Tibial nerve (tissue), 4 donors: ENCODE measurements at places on chromosomes 12 and 14. TPM values are rescaled to one million over a fixed set of nuclear protein-coding genes. Genes with fewer than 3 reads are reported as not detected.

DNA sequence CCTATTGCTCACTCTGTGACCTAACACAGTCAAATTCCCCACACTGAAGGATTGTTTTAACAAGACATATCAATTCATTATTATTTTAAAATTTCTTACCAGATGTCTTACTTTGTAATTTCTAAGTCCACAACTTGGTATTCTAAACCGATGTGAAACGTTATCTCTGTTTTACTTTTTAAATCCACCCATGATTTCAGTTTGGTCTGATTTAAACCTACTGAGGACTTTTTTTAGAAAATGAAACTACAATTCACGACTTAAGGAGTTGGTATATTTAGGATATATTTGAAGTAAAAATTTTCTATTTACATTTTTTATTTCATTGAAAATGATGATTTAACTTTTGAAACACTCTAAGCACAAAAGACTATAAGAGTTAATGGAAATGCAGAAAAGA is 35.1 kb upstream of the GRIP1 start:
- no peak for DNase-seq
- no peaks in the 10 kb centered on the region for H3K4me1 ChIP-seq
- H3K27me3 ChIP-seq: no peaks in the 10 kb centered on the region
- no peak overlapping the region for H3K4me3 ChIP-seq
- no peak overlapping the region for H3K27ac ChIP-seq
- no peaks in the 10 kb centered on the region for H3K36me3 ChIP-seq

The ORMDL2 gene
- 18.6 TPM for total RNA-seq

DNA sequence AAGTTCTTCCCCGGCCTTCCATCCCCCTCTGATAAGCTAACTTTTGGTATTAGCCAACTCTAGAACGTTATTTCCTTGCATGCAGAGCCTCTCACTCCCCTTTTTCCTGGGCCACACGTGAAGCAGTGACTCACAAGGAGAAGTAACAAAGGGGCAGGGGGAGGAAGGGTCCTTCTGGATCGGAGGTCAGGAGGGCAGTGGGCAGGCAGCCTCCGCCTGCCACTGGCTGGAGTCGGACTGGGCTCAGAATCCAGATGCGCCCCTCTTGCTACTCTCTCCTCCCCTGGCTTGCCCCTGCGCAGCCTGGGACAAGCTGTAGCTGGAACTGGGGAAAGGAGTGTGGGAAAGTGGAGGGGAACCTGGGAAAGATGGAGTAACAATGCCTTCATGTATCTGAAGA is 55.0 kb downstream of the TPCN1 start:
- H3K4me3 ChIP-seq: no peak overlapping the region
- H3K27me3 ChIP-seq: no peaks in the 10 kb centered on the region
- no peak for DNase-seq
- H3K36me3 ChIP-seq: peaks cover 9% of the 10 kb centered on the region
- H3K4me1 ChIP-seq: peaks cover 29% of the 10 kb centered on the region

DNA sequence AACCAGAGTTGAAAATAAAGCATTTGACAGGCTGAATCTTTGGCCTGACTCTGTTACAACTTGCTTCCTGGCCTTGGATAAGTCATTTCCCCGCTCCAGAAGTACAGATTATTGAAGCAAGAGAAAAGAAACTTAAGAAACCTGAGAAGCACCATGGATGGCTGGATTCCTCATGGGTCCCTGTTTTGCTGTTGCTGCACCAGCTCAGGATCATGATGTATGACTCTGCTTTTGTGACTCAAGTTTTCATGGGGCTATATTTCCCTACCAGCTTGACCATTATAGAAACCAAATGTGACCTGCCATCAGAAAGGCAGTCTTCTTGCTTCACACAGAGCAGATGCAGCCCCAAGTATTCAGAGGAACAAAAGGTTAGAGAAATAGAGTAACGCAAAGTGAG is 921.8 kb downstream of the BCL11B start:
- no peaks in the 10 kb centered on the region for H3K27me3 ChIP-seq
- no peak overlapping the region for H3K4me3 ChIP-seq
- no peaks in the 10 kb centered on the region for H3K36me3 ChIP-seq
- no peak for DNase-seq
- no peaks in the 10 kb centered on the region for H3K4me1 ChIP-seq

DNA sequence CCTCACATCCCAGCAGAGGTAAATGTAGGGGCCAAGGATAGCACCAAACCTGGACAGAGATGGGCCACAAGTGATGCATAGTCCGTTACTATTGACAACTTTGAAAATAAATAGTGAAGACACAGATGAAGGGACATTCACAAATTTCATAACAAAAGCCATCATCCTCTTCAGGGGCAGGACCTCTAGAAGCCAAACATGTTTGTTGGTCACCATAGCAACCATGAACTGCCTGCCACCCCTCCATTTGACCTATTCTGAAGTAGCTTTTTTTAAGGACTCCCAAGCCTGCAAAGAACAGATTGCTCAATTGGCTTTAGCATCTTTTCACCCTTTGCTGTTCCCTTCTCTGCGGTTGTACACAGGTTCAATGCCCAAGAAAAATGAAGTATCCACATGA is 35.7 kb upstream of the MDM1 start:
- H3K36me3 ChIP-seq: no peaks in the 10 kb centered on the region
- no peak overlapping the region for H3K4me3 ChIP-seq
- H3K27ac ChIP-seq: peak overlapping the region; percentile 13
- no peaks in the 10 kb centered on the region for H3K27me3 ChIP-seq
- H3K4me1 ChIP-seq: peaks cover 40% of the 10 kb centered on the region
- no peak for DNase-seq

DNA sequence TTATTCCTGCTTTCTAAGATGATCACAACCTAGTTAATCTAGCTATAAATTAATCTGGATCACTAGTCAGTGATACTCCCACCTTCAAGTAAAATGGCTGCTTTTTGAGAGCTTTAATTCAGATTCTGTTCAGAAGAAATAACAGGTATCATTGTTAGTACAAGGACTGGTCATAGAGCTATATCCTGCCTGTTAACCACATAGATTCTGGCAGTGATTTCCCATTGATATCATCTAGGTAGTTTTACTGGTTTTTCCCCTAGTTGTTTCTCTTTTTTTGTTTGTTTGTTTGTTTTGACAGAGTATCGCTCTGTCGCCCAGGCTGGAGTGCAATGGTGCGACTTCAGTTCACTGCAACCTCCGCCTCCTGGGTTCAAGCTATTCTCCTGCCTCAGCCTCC is 39.0 kb upstream of the HIF1A start:
- no peak overlapping the region for H3K4me3 ChIP-seq
- no peaks in the 10 kb centered on the region for H3K27me3 ChIP-seq
- H3K4me1 ChIP-seq: no peaks in the 10 kb centered on the region

DNA sequence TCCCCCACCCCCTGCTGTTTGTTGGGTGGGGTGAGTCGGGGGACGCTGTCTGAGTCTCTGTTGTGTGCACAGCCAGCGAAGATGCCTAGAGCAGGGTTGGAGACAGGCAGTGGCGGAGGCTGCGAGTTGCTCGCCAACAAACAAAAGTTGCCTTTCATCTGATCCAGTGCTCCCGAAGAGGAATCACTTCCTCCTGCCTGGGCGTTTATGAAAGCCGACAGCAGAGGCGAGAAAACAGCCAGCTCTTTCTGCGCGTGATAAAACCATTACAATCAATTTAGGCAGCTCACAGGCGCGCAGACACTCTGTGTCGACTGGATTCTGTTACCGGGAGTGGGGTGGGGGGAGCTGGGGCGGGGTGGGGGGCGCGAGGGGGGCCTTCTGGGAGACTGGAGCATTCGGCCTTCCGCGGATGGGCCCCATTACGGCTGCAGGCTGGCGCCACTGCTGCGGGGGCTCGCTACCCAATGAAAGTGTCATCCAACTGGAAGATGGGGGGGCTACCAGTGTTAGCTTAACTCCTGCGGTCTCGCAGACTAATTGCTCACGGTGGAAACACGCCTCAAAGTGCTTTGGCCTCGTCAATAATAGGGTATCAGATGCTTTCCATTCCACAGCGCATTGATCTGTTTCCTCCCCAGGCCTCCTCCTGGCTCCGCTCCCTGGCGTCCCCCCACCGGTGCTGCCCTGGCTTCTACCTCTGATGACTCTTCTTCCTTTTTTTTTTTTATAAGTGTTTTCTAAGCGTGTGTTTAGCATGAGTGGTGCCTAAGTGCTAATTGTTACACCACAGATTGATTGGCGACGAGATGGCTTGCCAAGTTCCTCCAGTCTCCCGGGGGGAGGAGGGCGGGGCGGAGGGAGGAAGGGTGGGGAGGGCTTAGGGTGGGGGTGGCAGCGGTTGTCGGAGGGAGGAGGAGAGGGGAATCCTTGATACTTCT is 678.4 kb downstream of the MED13L start:
- no peak for DNase-seq
- no peaks in the 10 kb centered on the region for H3K27me3 ChIP-seq
- H3K36me3 ChIP-seq: no peaks in the 10 kb centered on the region

The SERPINA5 gene
- 28.0 TPM for total RNA-seq

DNA sequence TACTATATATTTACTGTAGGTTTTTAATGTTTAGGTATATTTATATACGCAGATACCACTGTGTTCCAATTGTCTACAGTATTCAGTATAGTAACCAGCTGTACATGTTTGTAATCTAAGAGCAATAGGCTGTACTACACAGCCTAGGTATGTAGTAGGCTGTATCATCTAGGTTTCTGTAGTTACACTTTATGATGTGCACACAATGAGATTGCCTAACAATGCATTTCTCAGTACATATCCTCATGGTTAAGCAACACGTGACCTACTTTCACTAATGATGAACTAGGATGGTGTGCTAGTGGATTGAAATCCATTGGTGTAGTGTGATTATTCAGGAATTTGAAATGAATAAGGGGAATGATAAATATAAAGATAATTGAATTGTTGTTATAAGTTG is 77.7 kb downstream of the ETNK1 start:
- no peak for DNase-seq
- H3K27me3 ChIP-seq: no peaks in the 10 kb centered on the region
- H3K4me3 ChIP-seq: no peak overlapping the region
- no peaks in the 10 kb centered on the region for H3K4me1 ChIP-seq

The TSPAN11 gene
- total RNA-seq: 30.6 TPM

- no peaks in the 10 kb centered on the region for H3K27me3 ChIP-seq
- no peak for DNase-seq
- H3K27ac ChIP-seq: no peak overlapping the region
- no peak overlapping the region for H3K4me3 ChIP-seq
- no peaks in the 10 kb centered on the region for H3K4me1 ChIP-seq
These were observed 154.0 kb upstream of the NUDT4 start for GRCh38 chr12:93223440-93224426.

- H3K27me3 ChIP-seq: no peaks in the 10 kb centered on the region
- H3K27ac ChIP-seq: no peak overlapping the region
- H3K4me1 ChIP-seq: no peaks in the 10 kb centered on the region
- H3K36me3 ChIP-seq: peaks cover 11% of the 10 kb centered on the region
- no peak for DNase-seq
These were observed 10.7 kb downstream of the ULK1 start for GRCh38 chr12:131905081-131905629.

The OR4K2 gene
- not detected for total RNA-seq

The MANSC1 gene
- 8.4 TPM for total RNA-seq

The TBX3 gene
- 11.1 TPM for total RNA-seq

The DDHD1 gene
- total RNA-seq: 21.3 TPM

- H3K4me1 ChIP-seq: peaks cover 10% of the 10 kb centered on the region
- no peak for DNase-seq
- peaks cover 20% of the 10 kb centered on the region for H3K36me3 ChIP-seq
- no peaks in the 10 kb centered on the region for H3K27me3 ChIP-seq
- peak overlapping the region; percentile 91 for H3K27ac ChIP-seq
These were observed 482 bp upstream of the PSMC1 start for GRCh38 chr14:90255871-90256270.

DNA sequence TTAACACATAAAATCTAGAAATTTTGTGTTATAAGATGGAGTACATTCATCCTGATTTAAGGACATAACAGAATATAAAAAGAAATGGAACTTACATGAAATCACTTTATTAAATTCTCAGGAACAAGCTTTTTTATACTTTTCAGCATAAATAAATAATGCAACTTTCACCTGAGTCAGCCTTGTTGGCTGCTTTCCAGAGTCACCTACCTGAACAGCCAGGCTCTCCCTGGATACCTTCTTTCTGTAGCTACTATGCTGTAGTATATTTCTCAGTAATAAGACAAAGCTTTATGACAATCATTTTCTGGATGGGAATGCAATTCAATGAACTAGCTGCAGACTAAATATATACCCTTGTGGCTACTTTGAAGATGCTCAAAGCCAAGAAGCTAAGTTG is 111.9 kb downstream of the NTS start:
- H3K27ac ChIP-seq: no peak overlapping the region
- H3K4me1 ChIP-seq: no peaks in the 10 kb centered on the region
- H3K4me3 ChIP-seq: no peak overlapping the region
- H3K27me3 ChIP-seq: no peaks in the 10 kb centered on the region
- no peaks in the 10 kb centered on the region for H3K36me3 ChIP-seq
- no peak for DNase-seq

DNA sequence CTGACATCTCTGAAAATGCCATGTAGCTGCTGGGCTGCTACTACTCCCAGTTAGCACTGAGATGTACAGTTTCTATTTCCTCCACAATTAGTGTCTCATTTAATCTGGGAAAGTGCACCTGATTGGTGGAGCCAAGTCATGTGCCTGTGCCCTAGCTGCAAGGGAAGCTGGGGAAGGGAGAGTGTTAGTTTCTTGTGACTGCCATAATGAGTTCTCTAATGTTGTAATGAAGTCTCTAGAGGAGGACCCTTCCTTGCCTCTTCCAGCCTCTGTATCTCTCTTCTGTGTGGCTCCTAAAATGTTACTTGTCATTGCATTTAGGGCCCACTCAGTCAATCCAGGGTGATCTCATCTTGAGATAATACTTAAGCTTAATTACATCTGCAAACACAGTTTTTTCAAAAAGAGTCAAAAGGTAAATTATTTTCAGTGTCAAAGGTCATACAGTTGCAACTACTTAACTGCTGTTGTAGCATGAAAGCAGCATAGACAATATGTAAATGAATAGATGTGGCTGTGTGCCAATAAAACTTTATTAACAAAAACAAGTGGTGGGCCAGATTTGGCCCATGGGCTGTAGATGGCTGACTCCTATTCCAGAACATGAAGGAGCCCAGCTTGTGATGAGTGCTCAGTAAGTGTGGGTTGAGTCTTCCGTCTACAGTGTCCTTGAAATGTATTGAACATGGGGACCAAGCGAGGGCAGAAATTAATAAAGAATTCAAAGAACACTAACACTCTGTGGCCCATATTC is 137.2 kb upstream of the MAP1LC3B2 start:
- no peak for DNase-seq
- H3K4me3 ChIP-seq: no peak overlapping the region
- no peak overlapping the region for H3K27ac ChIP-seq
- no peaks in the 10 kb centered on the region for H3K36me3 ChIP-seq
- H3K4me1 ChIP-seq: peaks cover 13% of the 10 kb centered on the region

DNA sequence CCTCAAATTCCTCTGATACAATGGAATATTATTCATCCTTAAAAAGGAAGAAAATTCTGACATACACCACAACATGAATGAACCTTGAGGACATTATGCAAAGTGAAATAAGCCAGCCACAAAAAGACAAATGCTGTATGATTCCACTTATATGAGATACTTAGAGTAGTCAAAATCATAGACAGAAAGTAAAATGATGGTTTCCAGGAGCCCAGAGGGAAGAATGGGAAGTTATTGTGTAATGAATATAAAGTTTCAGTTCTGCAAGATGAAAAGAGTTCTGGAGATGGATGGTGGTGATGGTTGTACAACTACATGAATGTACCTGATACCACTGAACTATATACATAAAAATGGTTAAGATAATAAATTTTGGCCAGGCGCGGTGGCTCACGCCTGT is 18.3 kb downstream of the VWF start:
- no peaks in the 10 kb centered on the region for H3K4me1 ChIP-seq
- DNase-seq: no peak
- H3K4me3 ChIP-seq: no peak overlapping the region
- H3K36me3 ChIP-seq: no peaks in the 10 kb centered on the region

The PAH gene
- 1.5 TPM for total RNA-seq

The NINJ2 gene
- 16.7 TPM for total RNA-seq
